Femur (tissue), 1 donor: ENCODE measurements at places on chromosomes 7 and 10.
A peak's percentile ranks its signal among the peaks of the same experiment; 100 is the strongest.

- DNase-seq = no peak
Observed at GRCh38 chr7:63899691-63900393, 98.8 kb upstream of the ZNF722 start.

- DNase-seq = no peak
Observed at GRCh38 chr10:96638696-96639095, 51.9 kb upstream of the TM9SF3 start.

GRCh38 chr7:139738101-139738489, 39.7 kb downstream of the HIPK2 start:
- DNase-seq = no peak

- no peak for DNase-seq
Observed at GRCh38 chr10:121999301-121999700, 10.3 kb downstream of the TACC2 start.

GRCh38 chr7:70856901-70857630, 274.9 kb upstream of the GALNT17 start:
- DNase-seq = peak; percentile 89

- no peak for DNase-seq
Observed at GRCh38 chr10:7507887-7508726, 97.3 kb upstream of the SFMBT2 start.

DNA sequence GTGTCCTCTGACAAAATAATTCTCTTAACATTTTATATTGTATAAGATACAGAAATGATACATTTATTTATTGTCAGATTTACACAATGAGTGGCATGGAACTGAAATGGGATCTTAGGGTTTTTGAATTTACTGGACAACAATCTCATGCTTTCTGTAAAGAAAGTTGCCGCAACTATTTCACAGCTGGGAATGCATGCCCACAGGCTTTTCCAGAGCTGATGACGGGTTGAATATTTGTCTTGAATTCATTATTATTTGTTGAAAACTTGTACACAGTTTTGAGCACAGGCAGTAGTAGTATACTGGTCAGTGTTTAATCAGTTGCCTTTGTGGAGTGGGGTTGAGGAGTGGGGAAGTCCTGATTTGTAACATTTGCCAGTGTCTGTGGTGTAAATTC, 20.5 kb upstream of the MRC1 start:
- DNase-seq = no peak

DNA sequence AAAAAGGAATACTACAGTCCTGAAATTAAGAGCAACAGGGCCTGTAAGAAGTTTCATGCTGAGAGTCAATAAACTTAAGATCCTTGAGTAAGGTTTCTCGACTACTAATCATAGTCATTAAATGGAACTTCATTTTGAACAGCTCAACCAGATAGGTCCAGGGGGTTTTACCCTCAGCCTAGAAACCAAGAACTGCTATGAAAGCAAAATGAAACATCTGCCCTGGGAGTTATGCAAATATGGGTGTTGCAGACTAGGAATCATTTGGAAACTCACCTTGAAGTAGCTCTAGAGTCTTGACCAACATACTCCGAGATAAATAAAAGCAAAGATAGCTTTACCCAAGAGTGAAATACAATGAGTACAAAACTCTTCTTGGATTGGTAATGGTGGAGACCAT, 128.0 kb downstream of the HGF start:
- DNase-seq = no peak
